ENCODE measurements at places on chromosomes 1 and 21.

GRCh38 chr1:22291057-22291456 lies 148.2 kb upstream of the WNT4 start:
- no peak for DNase-seq

- no peak for DNase-seq
These were observed 19.2 kb downstream of the AGPAT3 start for GRCh38 chr21:43884012-43884860.

DNA sequence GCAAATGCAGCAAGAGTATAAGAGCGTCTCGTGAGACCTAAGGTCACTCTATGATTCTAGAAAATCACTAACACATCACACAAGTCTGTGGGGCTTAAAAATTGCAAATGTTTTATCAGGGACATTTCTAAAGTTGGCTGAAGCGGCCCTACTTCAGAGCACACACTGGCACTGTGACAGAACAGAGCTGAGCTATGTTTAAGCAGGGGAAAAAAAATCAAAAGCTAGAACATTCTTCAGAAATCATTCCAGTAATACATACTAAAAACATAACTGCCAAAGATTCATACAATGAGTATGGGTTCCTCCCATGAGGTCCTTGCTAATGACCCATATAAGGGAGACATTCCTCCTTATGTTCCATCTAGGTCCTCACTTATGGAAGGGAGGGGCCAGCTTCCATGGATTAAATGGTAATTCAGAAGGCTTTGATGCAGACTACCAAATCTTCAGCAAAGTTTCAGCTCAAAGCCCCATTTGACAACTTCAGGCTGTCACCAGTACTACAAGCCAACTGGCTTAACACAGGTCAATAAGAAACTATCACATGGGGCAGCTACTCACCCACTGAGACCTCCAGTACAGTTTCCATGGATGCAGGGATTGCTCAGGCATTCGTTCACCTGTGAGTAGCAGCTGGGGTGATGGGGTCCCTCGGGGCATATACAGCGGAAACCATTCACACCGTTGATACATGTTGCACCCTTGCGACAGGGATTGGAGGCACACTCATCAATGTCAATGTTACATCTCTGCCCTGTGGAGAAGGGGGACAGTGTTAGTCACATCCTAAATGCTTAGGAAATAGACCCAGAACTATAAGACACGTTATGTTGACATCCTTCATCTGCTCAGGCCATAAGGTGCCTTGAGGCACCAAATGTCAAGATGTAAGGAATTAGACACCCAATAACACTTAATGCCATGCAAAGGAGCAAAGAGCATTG lies 58.4 kb upstream of the ADAM30 start:
- DNase-seq = no peak

- DNase-seq = no peak
These were observed 194.7 kb downstream of the AK5 start for GRCh38 chr1:77476475-77476874.

GRCh38 chr21:40729761-40730425 lies 117.1 kb downstream of the DSCAM start:
- no peak for DNase-seq

DNA sequence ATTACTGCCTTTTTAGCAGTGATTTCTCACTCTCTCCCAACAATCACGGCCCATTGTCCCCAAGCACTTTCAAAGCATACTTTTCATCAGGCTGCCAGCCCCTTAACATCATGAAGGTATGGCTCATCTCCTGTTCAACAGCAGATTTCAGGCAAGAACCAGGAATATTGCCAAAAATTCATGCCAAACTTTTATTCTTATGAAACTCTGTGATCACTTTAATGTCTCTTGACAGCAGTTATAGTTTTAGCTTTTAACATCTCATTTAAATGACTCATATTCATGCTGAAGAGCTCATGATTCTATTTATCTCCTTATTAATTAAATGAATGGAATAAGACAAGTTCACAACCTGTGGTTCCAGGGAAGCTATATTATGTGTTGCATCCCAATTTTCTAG lies 235.1 kb downstream of the GRIK1 start:
- DNase-seq = no peak

- no peak for DNase-seq
These were observed 58.9 kb upstream of the NEK2 start for GRCh38 chr1:211734359-211734758.

- no peak for DNase-seq
These were observed 415 bp upstream of the LAD1 start for GRCh38 chr1:201399352-201400126.

GRCh38 chr1:91171898-91172297 lies 150.1 kb upstream of the ZNF644 start:
- no peak for DNase-seq

GRCh38 chr1:15701784-15702183 lies 17.7 kb downstream of the PLEKHM2 start:
- no peak for DNase-seq

- no peak for DNase-seq
These were observed 5.2 kb downstream of the DIO1 start for GRCh38 chr1:53899206-53899628.

DNA sequence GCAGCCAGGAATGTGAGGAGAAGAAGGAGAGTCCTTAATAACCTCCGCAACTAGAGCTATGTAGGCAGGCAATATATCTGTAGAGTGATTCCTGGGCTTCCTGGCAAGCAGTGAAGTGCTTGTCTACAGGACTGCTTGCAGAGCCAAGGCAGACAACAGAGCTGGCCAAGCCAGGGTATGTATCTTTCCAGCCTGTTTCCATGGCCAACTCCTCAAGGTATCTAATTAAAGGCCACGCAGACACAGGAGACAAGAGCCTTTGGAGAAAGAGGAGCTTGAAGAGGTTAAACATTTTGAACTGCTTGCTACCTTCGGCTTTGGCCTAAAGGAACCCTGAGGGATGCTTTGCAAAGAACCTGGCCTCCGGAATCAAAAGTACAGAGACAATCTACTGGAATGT lies 137.4 kb downstream of the PIGK start:
- DNase-seq = no peak

DNA sequence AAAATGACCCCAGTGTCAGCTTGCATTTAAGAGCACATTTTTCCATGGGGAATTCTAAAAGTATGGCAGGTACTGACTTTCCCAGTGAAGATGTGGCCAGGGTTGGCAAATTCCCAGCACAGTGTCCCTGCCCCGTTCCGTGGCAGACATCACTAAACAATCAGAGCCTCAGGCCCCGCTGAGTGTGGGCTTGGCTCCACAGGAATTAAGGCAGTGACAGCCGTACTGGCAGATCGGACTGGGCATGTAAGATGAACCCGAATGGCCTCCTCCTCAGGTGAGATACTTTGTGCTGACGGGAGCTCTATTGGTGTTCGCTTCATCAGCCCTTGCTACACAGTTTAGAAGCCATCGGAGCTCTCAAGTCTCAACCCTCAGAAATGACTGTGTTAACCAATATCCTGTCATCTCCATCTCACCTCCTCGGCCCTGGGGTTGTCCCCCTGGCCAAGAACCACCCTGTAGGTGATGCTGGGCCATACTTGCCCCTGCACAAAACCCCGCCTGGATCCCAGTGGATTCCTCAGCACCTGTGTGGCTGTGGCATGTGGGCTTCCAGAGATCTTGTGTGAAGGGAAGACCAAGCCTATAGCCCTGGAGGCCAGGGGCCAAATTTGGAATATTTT lies 29.0 kb upstream of the ABCG1 start:
- no peak for DNase-seq

GRCh38 chr21:28547766-28548165 lies 444.9 kb downstream of the LTN1 start:
- DNase-seq = no peak

- DNase-seq = no peak
These were observed 452.9 kb downstream of the SETD4 start for GRCh38 chr21:35607406-35607805.

DNA sequence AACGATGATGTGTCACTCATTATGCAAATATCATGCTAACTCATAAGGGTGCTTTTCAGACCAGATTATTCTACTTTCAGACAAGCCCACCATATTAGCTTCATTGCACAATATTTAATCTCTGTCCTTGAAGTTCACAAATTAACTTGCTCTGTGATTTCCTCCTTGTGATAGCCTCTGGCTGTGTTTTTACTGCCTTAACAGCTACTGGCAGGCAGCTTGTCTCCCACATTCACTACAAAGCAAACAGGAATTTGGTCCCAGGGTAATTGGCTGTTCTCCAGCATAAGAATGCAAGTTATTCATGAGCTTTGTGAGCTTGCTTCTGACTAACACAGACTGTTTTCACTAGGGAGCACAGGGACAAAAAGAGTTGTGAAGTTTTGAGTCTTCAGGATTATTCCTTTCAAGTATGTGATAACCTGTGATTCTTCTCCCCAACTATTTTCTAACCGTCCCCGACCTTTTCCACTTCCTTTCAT lies 87.9 kb upstream of the HMCN1 start:
- no peak for DNase-seq

- DNase-seq = no peak
These were observed 39.8 kb upstream of the ZBTB18 start for GRCh38 chr1:244011271-244011670.

- DNase-seq = no peak
These were observed 15.6 kb downstream of the WNT4 start for GRCh38 chr1:22127248-22127647.

GRCh38 chr1:24465099-24465498 lies 37.5 kb upstream of the RCAN3 start:
- DNase-seq = no peak

DNA sequence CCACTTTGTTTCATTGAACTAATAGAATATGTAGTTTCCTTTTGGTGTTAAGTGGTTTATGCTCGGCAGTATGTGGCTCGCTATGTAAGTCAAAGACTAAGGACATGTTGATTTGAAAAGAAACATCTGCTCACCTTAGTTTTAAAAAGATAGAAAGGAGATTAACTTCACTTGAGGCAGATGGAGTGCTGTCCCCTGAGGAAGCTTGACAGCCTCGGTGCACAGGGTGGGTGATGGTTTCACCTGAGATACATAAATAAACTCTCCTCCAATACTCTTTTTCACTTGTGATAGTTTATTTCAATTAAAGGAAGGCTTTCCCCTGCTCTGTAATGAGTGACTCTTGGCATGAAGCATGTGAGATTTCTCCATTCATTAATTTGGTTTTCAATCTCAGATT lies 70.8 kb upstream of the FMN2 start:
- DNase-seq = no peak

DNA sequence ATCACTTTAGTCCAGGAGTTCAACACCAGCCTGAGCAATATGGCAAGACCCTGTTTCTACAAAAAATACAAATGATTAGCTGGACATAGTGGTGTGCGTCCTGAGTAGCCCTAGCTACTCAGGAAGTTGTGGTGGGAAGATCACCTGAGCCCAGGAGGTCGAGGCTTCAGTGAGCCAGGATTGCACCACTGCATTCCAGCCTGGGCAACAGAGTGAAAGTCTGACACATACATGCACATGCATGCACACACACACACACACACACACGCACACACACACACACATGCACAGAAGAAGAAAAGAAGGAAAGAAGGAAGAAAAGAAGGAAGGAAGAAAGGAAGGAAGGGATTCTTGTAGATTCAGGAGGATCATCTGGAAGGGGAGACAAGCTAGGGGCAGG lies 104.4 kb upstream of the USP25 start:
- DNase-seq = no peak

GRCh38 chr1:92323473-92324453 lies 24.9 kb downstream of the RPAP2 start:
- DNase-seq = no peak

Data from activated CD4-positive, CD25-positive, alpha-beta regulatory T cell treated with anti-CD3 and anti-CD28 coated beads, Interleukin-2, amount 50 U/mL, for 16 hours (primary cell).